ENCODE measurements at places on chromosomes 13 and 19.
A peak's percentile ranks its signal among the peaks of the same experiment; 100 is the strongest.

GRCh38 chr13:102311901-102312300, 89.9 kb downstream of the FGF14 start:
- no peak for DNase-seq

DNA sequence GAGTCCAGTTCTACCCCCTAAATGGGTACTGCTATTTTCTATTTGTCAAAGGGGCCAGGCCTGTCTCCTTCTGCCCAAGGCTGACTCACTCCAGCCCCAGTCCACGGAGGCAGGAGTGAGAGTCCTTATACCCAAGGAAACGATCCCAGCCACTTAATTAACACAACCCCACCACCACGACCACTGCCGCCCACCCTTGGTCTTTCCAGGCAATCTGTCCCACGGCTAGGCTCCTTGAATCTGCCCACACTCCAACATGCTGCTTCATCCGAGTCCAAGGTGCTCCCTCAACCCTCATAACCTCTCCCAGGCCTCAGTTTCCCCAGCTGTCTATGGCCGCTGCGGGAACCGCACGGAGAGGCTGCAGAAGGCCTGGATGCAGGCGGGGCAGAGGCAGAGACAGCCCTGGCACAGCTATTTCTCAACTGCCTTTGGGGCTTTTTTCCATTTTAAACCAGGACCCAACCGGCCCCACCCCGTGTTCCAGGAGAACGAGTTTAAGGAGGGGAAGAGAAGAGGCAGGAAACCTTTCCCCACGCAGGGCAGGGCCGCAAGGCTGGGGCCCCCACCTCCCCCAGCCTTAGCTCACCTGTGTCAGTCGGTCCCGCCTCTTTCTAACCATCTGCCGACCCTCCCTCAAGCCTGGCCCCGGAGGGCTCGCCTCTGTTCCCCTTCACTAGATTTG, 746 bp downstream of the RAB3D start:
- peak; percentile 51 for DNase-seq

GRCh38 chr13:27044837-27045570, 126.6 kb downstream of the USP12 start:
- DNase-seq = no peak

DNA sequence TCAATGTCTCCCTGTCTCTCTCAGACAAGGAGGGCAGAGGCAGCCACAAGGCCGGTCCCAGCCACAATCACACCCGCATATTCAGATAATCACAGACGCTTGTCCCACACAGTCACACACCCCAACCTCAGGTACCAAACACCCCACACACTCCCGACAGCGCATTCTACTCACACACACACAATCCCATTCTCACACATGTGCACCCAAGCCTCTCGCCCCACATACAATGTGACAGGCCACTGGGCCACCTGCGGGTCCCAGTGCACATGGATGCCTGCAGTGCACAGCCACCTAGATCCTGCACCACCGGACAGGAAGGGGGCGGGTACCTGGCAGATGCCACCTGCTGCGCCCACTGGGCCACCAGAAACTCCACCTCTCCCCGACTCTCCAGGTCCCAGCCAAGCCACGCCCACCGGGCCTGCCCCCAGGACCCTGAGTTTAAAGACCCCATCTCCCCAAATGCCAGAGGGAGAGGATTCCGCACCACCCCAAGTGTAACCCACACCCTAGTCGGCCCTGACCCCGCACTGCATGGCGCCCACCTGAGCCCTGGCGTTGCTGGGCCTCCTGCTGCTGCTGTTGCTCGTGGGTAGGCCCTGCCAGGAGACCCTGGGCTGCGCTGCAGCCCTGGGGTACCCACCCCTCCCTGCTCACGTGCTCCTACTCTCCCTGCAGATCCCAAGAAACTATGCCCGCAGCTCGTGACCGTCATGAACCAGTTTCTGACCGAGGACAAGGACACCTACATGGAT, 10.6 kb downstream of the SCGB2B2 start:
- no peak for DNase-seq

GRCh38 chr13:42490676-42491075, 83.3 kb upstream of the TNFSF11 start:
- no peak for DNase-seq
